ENCODE measurements at places on chromosomes 2 and 18.
A peak's percentile ranks its signal among the peaks of the same experiment; 100 is the strongest.

DNA sequence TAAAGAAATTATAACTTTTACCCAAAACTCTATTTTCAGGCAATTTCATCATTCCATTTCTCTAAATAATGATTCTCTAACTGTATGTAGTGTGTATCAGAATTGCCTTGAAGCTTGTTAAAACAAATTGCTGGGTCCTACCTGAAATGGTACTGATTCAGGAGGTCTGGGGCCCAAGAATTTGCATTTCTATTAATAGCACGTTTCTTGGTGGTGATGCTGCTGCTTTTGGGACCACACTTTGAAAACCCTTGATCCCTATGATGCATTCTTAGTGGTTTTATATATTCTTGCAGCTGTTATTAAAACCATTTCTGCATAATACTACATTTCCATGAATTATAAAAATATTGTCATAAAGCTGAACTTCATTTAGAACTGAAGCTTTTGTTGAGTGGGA lies 140.7 kb downstream of the NCK2 start:
- DNase-seq: no peak

DNA sequence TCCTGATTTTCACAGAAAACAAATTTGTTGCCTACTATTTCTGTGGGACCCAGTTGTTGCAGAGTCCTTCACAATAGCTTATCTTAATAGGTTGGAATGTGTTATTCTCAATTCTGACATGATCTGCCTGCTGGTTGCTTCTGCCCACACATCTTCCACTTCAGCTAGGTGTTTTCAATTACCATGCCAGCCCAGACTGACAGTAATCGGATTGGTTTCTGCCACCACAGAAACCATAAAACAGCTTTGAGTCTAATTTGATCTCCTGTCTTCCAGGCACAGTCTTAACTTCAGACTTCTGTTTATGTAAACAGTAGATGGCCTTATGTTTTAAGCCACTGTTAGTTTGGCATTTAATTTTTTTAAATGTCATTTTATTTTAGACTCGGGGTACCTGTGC lies 248.2 kb upstream of the RBMS1 start:
- no peak for DNase-seq

DNA sequence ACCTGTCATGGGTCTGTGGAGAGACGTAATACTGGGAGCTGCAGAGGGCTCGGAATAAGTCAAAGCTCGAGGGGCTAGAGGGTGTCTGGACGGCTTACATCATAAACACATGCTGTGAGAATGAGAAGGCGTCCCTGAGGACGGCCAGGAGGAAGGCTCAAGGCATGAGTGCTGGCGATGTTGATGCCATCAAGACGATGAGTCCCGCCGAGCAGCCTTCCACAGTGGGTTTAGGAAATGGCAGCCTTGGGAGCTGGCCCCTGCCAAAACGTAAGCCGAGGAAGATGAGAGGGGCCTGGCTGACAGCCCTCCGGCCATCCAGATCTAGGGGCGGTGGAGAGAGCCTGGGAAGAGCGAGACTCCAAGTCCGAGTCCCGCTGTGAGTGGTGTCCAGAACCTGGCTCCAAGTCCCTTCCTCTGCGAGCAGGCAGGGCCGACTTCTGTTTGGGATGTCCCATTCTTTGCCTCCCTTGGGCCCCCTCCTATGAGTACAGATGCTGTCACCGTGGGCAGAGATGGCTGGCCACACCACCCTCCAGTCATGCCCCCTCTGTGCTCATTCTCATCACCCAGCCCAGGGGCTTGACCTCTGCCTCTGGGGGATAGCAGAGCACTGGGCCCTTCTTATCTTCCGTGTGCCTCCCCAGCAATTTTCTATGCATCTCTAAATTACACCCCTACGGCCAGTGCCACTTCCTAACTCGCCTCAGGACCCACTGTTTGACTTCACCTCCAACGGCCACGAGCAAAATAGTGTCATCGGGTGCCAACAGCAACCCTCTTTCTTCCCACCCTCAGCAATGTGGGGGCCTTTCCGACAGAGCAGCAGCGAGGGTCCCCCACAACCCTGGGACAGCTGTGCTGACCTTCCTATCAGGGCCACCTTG lies 175.7 kb downstream of the FAM210A start:
- no peak for DNase-seq

DNA sequence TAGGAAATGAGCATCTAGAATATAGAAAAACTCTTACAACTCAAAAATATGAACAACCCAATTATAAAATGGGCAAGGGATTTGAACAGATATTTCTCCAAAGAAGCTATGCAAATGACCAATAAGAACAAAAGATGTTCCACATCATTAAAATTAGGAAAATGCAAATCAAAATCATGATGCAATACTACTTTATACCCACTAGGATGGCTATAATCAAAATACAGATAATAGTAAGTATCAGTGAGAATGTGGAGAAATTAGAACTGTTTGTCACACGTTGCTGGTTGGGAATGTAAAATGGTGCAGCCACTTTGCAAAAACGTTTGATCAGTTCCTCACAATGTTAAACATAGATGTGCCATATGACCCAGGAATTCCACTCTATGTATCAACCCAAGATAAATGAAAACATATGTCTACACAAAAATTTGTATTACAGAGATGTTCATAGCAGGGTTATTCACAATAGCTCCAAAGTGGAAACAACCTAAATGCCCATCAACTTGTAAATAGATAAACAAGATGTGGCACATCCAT lies 558.4 kb downstream of the SLC4A3 start:
- no peak for DNase-seq

- DNase-seq: no peak
These were observed 85.4 kb upstream of the LINC00305 start for GRCh38 chr18:64234321-64234720.

- DNase-seq: no peak
These were observed 185.5 kb downstream of the CDH2 start for GRCh38 chr18:27991391-27991790.

GRCh38 chr2:43851011-43851980 lies 12.5 kb downstream of the ABCG8 start:
- no peak for DNase-seq

GRCh38 chr2:8445580-8445979 lies 236.3 kb upstream of the ID2 start:
- no peak for DNase-seq

DNA sequence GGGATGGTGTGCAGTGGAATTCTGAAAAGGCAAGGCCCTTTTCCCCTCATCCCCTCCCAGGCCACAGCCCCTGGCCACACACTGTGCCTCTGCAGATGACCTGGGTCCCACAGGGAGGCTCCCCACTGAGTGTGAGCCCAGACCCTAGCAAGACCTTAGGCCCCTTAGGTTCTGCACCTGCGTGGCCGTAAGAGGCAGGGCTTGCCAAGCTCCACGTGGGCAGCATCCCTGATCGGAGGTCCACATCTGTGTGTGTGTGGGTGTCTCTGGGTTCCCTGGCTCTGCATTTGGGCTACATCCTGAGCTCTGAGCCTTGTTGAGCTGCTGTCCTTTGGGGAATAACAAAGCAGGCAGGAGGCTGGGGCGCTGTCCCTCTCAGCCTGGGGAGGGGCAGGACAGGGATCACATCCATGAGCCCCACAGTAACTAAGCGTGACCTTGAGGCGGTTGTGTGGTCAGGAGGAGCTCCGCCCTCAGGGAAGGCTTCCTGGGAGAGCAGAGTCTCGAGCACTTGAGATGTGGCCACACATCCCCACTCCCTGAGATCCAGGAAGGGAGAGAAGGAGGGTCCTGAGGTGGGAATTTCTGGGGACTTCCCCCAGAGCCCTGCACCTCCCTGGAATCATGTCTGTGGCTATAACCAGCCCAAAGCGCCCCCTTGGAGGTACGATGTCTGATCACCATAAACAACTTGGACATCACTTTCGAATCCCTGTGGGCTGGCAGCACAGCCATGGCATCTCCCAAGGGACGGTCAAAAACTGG lies 84.8 kb downstream of the STPG4 start:
- no peak for DNase-seq

DNA sequence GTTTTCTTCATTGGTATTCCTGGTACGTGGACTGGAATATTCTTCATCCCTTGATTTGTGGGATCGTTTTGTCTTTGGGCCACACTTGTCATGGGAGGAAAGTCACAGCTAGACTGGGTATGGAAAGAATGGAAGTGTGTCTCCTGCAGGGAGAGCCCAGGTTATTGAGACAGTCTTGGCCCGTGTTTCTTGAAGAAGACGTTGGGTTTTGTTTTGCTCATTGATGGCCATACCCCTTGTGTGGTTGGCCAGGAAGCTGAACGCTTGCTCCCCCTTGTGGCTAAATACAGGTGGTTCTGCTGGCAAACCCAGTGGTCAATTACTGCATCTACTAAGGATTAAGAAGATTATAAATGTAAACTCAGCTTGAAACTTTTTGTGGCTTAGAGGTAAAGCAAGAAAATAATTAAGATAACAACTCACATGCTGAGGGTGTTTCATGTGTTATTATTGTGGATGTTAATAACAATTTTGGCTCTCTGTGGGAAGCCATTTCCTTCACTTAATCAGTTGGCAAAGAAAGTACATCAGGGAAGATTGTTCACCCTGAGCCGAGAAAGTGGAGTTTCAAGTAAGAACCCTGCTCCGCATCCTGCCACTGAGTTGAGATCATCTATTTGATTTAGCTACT lies 91.8 kb downstream of the NEDD4L start:
- peak; percentile 62 for DNase-seq

DNA sequence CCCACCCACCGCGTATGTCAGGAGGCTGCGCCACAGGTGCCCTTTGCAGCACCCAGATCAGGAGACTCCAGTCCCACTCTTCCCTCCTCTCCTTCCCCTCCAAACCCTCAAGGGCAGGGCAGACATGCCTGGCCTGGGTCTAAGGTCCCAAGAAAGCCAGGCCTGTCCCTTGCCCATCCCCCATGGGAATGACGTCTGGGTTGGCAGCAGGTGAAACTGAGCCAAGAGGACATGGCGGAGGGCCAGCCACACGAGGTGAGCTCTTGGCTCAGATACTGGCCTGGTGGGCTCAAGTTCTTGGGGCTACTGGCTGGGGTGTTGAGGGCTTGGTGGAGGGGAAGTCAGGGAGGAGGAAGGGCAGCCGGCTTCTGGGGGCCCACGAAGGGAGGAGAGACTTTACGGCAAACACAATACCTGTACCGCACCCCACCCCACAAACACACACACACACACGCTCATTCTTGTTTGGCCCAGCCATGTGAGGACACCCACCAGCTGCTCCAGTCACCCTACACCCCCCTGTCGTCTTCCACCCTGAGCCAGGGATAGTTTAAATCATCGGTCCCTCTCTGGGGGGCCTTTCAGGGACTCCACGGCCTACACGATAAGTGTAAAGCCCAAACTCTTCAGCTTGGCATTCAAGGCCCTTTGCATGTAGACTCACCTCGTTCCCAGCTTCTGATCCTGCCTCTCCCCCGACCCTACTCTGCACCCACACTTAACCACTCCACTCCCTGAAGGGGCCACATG lies 24.1 kb upstream of the TNS1 start:
- DNase-seq: no peak

- no peak for DNase-seq
These were observed 52.8 kb upstream of the NRXN1 start for GRCh38 chr2:51084750-51085149.

GRCh38 chr2:136332436-136333095 lies 214.6 kb upstream of the CXCR4 start:
- no peak for DNase-seq

DNA sequence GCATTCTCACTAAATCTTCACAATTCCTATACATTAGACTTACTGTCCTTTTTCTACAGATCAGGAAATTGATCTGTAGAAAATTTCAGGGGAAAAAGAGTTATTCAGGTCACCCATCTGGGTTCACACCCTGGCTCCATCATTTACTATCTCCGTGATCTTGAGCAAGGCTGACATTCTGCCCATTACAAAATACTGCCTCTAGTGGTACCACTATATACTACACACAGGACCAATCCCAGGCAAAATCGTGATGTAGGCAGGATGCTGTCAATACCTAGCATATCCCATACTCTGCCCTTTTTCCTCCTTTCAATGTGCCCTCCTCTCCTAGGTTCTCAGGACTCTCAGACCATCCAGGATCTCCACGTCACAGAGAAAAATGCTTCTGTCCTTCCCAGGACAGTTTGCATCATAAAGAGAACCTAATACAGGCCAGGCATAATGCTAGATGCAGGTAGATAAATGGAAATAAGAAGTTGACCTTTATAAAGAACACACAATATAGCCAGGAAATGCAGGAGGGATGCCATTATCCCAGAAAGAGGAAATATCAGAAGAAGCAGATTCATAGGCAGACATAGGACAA lies 101.9 kb downstream of the CDH20 start:
- DNase-seq: no peak

DNA sequence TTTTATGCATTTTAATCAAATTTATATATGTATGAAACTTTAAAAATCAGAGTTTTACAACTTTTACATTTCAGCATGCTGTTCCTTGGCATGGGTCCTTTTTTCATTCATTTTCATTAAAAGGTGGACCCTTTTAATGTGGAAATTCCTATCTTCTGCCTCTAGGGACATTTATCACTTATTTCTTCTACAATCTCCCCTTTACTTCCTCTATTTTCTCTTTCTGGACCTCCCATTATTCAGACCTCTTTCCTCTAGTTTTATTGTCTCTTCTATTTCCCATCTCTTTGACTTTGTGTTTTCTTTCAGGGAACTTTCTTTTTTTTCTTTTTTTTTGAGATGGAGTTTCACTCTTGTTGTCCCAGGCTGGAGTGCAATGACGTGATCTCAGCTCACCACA lies 5.7 kb downstream of the PROC start:
- no peak for DNase-seq

DNA sequence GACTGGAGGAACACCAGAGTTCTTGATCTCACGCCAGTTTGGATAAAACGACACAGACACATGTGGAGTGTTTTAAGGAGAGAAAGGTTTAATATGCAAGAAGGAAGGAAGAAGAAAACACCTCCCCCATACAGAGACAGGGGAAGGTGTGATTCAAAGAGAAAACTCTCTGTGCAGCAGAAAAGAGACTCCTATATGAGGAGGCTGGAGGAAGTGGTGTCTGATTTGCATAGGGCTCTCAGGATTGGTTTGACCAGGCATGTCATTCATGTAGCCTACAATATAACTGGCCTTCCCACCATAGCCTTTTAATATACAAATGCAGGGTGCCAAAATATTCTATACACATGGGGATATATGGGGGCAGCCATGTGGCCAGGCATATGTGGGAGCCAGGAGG lies 1386.5 kb downstream of the RPIA start:
- DNase-seq: no peak

- no peak for DNase-seq
These were observed 82.9 kb upstream of the RAB12 start for GRCh38 chr18:8526332-8526731.

DNA sequence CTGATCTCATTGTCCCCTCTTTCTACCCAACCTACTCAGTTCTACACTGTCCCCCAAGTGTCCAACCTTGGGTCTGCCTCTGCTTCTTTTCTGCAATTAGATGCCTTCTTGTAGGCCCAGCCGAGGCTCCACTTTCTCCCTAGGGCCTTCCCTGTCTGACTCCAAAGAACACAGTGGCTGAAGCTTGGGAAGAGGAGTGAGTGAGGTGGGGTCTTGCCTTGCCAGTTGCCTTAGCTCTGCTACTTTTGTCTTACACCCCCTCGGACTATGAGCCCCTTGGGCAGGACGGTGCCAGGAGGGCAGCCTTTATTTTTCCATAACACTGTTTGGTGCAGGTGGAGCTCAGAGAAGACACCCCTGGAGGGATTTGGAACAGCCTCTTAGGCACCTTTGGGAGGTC lies 345.1 kb downstream of the CYP26B1 start:
- no peak for DNase-seq
